Suprapubic skin (tissue), 4 donors: ENCODE measurements at places on chromosomes 13 and 19.

GRCh38 chr13:108306860-108307259 is 37.3 kb downstream of the TNFSF13B start:
- H3K4me1 ChIP-seq: no peaks in the 10 kb centered on the region
- DNase-seq: no peak
- H3K36me3 ChIP-seq: no peaks in the 10 kb centered on the region

DNA sequence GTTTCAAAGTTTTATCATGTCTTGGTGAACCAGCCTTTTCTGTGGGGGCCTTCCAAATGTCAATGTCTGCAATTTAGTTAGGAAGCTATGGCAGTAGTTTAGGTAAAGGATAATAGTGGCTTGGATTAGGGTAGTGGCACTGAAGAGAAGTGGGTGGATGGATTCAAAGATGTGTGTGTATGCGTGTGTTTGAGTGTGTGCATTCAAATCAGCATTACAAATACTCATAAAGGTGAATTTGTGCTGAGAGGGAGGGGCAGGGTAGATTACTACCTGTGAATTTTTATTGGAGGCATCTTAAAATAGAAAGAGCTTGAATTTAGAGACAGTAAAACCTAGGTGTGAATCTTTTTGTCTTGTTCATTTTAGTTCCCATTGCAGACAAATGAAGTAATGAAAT is 16.9 kb downstream of the NDFIP2 start:
- H3K36me3 ChIP-seq: no peaks in the 10 kb centered on the region
- H3K4me1 ChIP-seq: peaks cover 63% of the 10 kb centered on the region
- H3K27ac ChIP-seq: no peak overlapping the region

- H3K27ac ChIP-seq: no peak overlapping the region
- no peak overlapping the region for H3K4me3 ChIP-seq
- no peaks in the 10 kb centered on the region for H3K27me3 ChIP-seq
- no peak for DNase-seq
Observed at GRCh38 chr19:30096596-30097370, 154.7 kb downstream of the URI1 start.

DNA sequence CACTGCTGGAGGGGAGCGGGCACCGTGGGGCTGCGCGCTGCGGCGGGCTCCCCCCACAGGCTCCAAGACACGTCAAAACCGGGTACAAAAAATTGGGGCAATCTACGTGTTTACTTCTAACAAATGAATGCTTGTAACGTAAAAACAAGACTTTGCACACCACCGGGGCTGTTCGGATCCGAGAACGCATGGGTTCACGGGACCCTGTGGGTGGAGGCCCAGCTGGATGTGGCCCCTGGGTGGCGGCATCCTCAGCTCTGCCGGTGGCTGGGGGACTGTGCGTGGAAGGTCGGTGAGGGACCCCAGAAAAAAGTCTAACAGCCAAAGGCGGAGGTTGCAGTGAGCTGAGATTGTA is 10.3 kb upstream of the SLC7A10 start:
- H3K4me1 ChIP-seq: peaks cover 6% of the 10 kb centered on the region
- DNase-seq: no peak
- peaks cover 16% of the 10 kb centered on the region for H3K27me3 ChIP-seq
- no peak overlapping the region for H3K27ac ChIP-seq
- no peak overlapping the region for H3K4me3 ChIP-seq

- peaks cover 23% of the 10 kb centered on the region for H3K27me3 ChIP-seq
- no peak overlapping the region for H3K4me3 ChIP-seq
- no peak overlapping the region for H3K27ac ChIP-seq
Observed at GRCh38 chr19:50844296-50844935, 10.3 kb upstream of the KLK3 start.

DNA sequence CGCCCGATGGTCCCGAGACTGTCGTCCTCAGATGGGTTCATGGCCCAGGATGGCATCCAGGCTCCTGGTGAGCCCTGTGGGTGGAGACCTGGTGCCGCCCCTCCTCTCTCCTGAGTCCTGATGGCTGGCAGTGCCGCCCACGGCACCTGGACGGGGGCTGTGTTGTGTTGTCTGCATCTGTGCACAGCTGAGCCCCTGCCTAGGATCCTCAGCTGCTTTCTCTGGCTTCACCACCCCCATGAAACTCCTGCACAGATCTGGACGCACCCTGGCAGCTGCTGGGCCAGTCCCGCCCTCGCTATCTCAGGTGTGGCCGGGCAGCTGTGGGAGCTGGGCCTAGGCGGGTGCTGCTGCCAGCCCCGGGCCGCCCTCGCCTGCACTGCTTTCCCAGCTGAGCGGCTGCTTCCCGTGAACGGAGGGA is 27.7 kb downstream of the MCF2L start:
- H3K4me3 ChIP-seq: no peak overlapping the region
- H3K4me1 ChIP-seq: peaks cover 56% of the 10 kb centered on the region
- H3K27me3 ChIP-seq: peaks cover 13% of the 10 kb centered on the region

GRCh38 chr13:28535734-28536133 is 40.8 kb upstream of the FLT1 start:
- H3K36me3 ChIP-seq: no peaks in the 10 kb centered on the region
- no peak overlapping the region for H3K4me3 ChIP-seq
- DNase-seq: no peak
- H3K4me1 ChIP-seq: peaks cover 23% of the 10 kb centered on the region

DNA sequence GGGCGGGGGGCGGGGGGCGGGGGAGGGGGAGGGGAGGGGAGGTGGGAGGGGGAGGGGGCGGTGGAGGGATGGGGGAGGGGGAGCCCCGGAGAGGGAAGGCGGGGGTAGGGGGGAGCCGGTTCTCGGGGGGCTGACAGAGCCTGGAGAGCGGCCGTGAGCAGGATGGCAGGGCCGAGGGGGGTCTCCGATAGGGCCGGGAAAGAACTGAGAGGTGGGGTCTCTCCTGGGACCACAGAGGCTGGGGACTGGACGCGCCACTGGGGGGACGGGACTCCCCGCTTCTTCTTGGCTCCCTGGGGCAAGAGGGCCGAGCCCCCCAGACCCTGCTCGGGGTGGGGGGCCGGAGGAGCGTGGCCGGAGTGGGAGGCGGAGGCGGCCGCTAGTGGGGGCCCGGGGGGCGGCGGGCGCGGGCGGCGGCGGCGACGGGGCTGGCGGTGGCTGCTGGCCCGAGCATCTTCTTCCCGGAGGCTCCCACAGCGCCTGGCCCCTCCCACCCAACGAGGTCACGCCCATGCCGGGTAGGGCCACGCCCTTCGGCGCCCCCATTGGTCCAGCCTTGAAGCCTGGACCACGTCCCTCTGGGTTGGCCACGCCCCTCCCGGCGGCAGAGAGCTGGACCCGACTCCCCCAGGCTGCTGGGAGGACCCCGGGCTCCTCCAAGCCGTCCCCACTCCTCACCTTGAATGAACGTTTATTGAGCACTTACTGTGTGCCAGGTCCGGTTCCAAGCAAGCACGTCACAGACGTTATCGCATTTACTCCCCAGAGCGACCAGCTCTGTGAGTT is at the start of gene NOVA2:
Gene NOVA2, minus strand, starts transcription at position 313 of the 786 bp plus-strand sequence. CDS start 514 bp downstream, outside the sequence.
- peaks cover 21% of the 10 kb centered on the region for H3K4me1 ChIP-seq
- H3K27ac ChIP-seq: no peak within 1 kb of the TSS
- DNase-seq: no peak
- peaks cover 69% of the 10 kb centered on the region for H3K27me3 ChIP-seq
- H3K4me3 ChIP-seq: peak within 1 kb of the TSS; percentile 37

GRCh38 chr13:32659736-32660135 is 73.5 kb downstream of the PDS5B start:
- H3K4me3 ChIP-seq: no peak overlapping the region
- no peak for DNase-seq
- H3K4me1 ChIP-seq: no peaks in the 10 kb centered on the region
- no peaks in the 10 kb centered on the region for H3K27me3 ChIP-seq

GRCh38 chr13:102401766-102402165 is at the start of gene FGF14:
Gene FGF14, minus strand, starts transcription at chr13:102402048.
- peaks cover 32% of the 10 kb centered on the region for H3K4me1 ChIP-seq
- peaks cover 4% of the 10 kb centered on the region for H3K27me3 ChIP-seq
- DNase-seq: no peak
- H3K27ac ChIP-seq: peak within 1 kb of the TSS; percentile 12
- peak within 1 kb of the TSS; percentile 58 for H3K4me3 ChIP-seq

GRCh38 chr13:38265132-38265497 is 84.5 kb upstream of the UFM1 start:
- H3K4me3 ChIP-seq: no peak overlapping the region
- no peaks in the 10 kb centered on the region for H3K4me1 ChIP-seq
- no peaks in the 10 kb centered on the region for H3K27me3 ChIP-seq

- no peak for DNase-seq
- no peaks in the 10 kb centered on the region for H3K27me3 ChIP-seq
- no peak overlapping the region for H3K4me3 ChIP-seq
- no peaks in the 10 kb centered on the region for H3K4me1 ChIP-seq
- peaks cover 15% of the 10 kb centered on the region for H3K36me3 ChIP-seq
Observed at GRCh38 chr19:43660971-43661360, 9.0 kb downstream of the PLAUR start.

DNA sequence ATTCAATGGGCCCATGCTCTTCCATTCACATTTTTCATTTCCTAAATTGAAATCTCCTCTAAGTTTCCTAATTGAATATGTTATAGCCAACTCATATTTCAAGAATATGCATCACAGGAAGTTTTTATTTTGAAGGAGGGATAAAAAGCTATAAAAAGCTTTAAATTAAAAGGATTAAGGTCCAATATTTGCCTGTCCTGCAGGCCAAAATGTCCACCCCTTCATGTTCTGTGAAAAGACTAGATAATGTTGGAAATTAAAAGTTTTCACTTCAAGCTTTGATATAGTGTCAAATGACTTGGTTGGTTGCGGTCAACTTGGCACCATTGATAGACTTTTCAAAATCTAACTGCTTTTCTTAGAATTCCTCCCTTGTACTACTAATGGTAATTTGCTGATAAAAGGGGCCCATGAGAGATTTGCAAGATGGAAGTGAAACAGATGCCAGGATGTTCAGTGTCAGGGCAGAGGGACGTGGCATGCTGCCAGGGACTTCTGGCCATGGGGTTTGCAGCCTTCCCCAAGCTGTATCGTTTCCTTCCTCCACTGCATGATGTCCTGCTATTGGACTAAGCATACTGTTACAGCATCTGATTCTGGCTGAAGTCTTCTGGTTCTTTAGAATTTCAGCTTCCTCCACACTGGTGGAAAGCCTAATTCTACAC is 547.3 kb upstream of the MIR17HG start:
- H3K4me3 ChIP-seq: no peak overlapping the region
- H3K27me3 ChIP-seq: no peaks in the 10 kb centered on the region

- H3K4me3 ChIP-seq: no peak overlapping the region
- H3K36me3 ChIP-seq: peaks cover 3% of the 10 kb centered on the region
- no peak overlapping the region for H3K27ac ChIP-seq
- H3K27me3 ChIP-seq: no peaks in the 10 kb centered on the region
Observed at GRCh38 chr13:50979187-50979586, 69.6 kb downstream of the RNASEH2B start.

GRCh38 chr19:16199275-16199932 is 1.7 kb downstream of the AP1M1 start:
- DNase-seq: no peak
- H3K27ac ChIP-seq: no peak overlapping the region
- H3K36me3 ChIP-seq: peaks cover 27% of the 10 kb centered on the region
- peaks cover 37% of the 10 kb centered on the region for H3K4me1 ChIP-seq

- peak overlapping the region; percentile 64 for H3K27ac ChIP-seq
- peaks cover 17% of the 10 kb centered on the region for H3K27me3 ChIP-seq
- no peaks in the 10 kb centered on the region for H3K36me3 ChIP-seq
- peaks cover 23% of the 10 kb centered on the region for H3K4me1 ChIP-seq
Observed at GRCh38 chr13:93227878-93228642, 1.5 kb downstream of the GPC6 start.
